Activated CD4-positive, alpha-beta T cell treated with anti-CD3 and anti-CD28 coated beads for 36 hours (primary cell): ENCODE measurements at places on chromosomes 1 and 21. TPM values are rescaled to one million over a fixed set of nuclear protein-coding genes. Genes with fewer than 3 reads are reported as not detected.

GRCh38 chr1:171081314-171081753 lies 9.4 kb upstream of the FMO3 start:
- no peak overlapping the region for H3K4me3 ChIP-seq
- no peak overlapping the region for H3K27ac ChIP-seq
- peaks cover 4% of the 10 kb centered on the region for H3K27me3 ChIP-seq
- DNase-seq: no peak

DNA sequence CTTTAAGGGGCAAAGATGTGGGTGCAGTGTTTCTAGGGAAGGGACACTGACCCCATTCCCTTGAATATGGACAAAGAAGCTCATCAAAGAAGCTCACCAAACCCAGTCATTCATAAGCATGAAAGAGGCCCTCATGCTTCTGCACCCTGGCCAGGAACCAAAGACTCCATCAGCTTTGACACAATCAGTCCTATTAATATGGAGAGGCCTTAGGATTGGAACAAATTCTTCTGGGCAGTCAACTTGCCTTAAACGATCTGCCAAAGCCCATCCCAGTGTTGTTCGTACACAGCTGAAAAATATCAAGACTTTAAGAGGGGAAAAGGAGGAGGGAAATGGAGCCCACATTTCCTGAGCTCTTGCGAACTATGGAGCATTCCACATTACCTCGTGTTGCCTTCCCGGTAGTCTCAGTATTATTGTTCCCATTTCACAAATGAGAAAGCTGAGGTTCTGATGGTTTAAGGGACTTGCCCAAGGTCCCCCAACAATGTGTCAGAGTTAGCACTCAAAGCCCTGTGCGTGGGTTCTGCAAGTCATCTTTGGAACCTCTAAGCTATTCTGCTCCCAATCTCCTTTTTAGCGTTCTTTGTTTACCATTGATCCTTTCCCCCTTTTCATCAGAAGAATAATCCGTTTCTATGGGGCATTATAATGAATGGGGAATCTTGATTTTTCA lies 161.9 kb downstream of the ZBTB18 start:
- H3K27ac ChIP-seq: no peak overlapping the region
- no peaks in the 10 kb centered on the region for H3K27me3 ChIP-seq
- peak; percentile 20 for DNase-seq
- no peaks in the 10 kb centered on the region for H3K4me1 ChIP-seq
- H3K36me3 ChIP-seq: no peaks in the 10 kb centered on the region

- H3K4me1 ChIP-seq: peaks cover 4% of the 10 kb centered on the region
- no peak overlapping the region for H3K4me3 ChIP-seq
- no peak for DNase-seq
- peaks cover 16% of the 10 kb centered on the region for H3K36me3 ChIP-seq
- H3K27ac ChIP-seq: no peak overlapping the region
- no peaks in the 10 kb centered on the region for H3K27me3 ChIP-seq
These were observed 368.1 kb downstream of the LTN1 start for GRCh38 chr21:28624626-28625025.

GRCh38 chr1:110829955-110830553 lies 42.9 kb upstream of the CD53 start:
- H3K27ac ChIP-seq: no peak overlapping the region
- no peak for DNase-seq
- H3K27me3 ChIP-seq: no peaks in the 10 kb centered on the region
- no peaks in the 10 kb centered on the region for H3K36me3 ChIP-seq
- no peak overlapping the region for H3K4me3 ChIP-seq

DNA sequence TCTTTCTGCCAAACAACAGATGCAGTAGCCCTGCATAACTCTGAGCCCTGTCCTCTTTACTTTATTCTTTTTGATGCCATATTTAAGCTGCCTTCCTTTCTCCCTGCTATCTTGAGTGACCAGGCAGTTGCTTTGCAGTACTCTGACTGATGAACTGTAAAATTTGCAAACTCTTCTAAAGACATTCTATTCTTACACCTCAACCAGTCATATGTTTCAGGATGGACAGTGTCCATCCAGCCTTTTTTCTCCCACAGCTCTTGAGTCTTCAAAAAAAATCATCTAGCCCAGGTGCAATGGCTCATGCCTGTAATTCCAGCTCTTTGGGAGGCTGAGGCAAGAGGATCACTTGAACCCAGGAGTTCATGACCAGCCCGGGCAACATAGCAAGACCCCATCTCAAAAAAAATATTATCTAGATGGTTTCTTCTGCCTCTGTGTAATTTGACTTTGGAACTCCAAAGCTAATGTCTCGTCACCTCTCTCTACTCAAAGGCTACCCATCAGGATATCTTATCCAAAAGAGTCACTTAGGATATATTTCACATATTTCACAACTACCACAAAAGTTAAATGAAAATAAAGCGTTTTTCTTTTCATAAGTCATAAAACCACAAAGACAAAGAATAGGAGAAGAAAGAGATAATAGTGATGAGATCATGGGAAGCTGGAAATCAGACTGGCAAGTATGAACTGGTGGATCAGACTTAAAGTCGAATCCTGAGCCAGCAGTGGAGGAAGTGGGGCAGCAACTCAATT lies 54.6 kb upstream of the IPO9 start:
- no peaks in the 10 kb centered on the region for H3K4me1 ChIP-seq
- no peak for DNase-seq
- H3K36me3 ChIP-seq: no peaks in the 10 kb centered on the region
- H3K27ac ChIP-seq: no peak overlapping the region

GRCh38 chr1:85850238-85850637 lies 142.0 kb upstream of the ZNHIT6 start:
- no peaks in the 10 kb centered on the region for H3K27me3 ChIP-seq
- no peak overlapping the region for H3K4me3 ChIP-seq
- no peaks in the 10 kb centered on the region for H3K36me3 ChIP-seq
- DNase-seq: no peak
- no peak overlapping the region for H3K27ac ChIP-seq

DNA sequence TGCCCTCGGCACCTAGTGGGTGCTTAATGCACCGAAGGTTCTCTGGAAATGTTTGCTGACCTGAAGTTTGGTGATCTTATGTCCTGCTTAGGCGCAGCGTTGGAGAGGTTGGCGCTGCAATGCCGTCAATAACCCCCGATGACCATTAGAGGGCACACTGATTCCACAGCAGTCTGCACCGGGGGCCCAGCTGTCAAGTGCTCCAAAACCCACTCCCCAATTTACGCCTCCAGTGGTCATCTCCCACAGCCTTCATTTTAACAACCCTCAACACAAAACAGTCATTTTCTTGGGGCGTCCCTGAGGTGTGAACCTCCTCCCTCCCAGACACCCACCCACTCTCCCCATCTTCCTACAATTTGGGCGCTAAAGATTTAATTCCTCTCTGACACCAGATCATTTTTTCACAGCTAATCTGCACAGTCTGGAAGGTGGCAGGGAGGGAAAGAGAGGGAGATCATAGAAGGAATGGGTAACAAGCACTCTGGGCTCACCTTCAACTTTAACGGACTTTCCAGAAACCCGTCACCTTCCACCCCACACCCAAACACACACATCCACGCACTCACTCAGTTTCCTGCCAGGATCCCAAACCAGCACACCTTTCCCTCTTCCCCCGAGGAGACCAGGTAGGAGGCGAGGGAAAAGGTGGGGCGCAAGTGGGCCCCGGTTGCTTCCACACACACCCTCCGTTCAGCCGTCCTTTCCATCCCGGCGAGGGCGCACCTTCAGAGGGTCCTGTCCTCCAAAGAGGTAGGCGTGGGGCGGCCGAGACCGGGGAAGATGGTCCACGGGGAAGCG lies 570 bp upstream of the NPR1 start:
- DNase-seq: peak; percentile 74
- H3K27me3 ChIP-seq: peaks cover 43% of the 10 kb centered on the region
- H3K4me1 ChIP-seq: peaks cover 21% of the 10 kb centered on the region

DNA sequence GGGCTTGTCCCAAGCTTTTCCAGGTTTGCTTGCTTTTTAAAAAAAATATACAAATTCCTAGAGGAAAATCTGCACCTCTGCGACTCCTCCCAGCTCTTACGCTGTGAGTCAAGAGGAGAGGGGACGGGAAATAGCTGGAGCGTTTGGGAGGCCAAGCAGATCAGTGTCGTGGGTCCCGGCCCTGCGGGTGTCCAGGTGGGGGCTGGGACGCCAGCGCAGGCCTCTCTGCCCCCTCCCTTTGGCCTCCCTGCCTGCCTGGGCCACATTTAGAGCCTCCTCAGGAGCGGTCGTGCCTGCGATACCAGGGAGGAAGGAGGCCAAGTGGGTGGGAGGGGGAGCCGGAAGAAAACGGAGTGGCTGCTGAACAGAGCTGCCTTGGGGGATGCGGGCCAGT lies 9.0 kb downstream of the WNT4 start:
- H3K36me3 ChIP-seq: no peaks in the 10 kb centered on the region
- no peak overlapping the region for H3K27ac ChIP-seq
- no peak for DNase-seq

DNA sequence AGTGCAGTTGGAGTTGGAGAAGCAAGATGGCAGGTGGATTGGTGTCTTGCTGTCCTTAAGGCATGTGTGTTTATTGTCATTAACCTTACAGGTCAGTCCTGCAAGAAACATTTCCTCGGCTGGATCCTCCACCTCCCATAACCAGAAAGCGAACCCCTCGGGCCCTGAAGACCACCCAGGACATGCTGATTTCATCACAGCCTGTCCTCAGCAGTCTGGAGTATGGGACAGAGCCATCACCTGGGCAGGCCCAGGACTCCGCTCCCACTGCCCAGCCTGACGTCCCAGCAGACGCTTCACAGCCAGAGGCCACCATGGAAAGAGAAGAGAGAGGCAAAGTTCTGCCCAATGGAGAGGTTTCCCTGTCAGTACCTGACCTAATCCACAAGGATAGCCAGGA lies 1.6 kb downstream of the C1orf226 start:
- DNase-seq: no peak
- H3K4me3 ChIP-seq: no peak overlapping the region
- no peaks in the 10 kb centered on the region for H3K36me3 ChIP-seq
- H3K27ac ChIP-seq: no peak overlapping the region
- no peaks in the 10 kb centered on the region for H3K27me3 ChIP-seq
- H3K4me1 ChIP-seq: no peaks in the 10 kb centered on the region

DNA sequence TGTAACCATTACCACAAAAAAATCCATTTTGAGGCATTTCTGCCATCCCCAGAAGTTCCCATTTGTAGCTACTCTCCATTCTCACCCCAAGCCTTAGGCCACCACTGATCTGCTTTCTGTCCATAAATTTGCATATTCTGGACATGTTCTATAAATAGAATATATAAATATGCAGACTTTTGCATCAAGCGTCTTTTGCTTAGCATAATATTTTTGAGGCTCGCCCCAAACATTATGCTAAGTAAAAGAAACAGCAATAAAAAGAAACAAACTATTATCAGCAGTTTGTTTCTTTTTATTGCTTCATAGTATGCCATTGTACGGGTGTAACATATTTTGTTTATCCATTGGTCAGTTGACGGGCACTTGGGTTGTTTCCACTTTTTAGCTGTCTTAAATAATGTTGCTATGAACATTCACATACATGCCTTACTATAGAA lies 7.9 kb downstream of the TFAP2E start:
- no peak overlapping the region for H3K27ac ChIP-seq
- peaks cover 3% of the 10 kb centered on the region for H3K27me3 ChIP-seq
- peaks cover 20% of the 10 kb centered on the region for H3K4me1 ChIP-seq
- no peaks in the 10 kb centered on the region for H3K36me3 ChIP-seq
- H3K4me3 ChIP-seq: no peak overlapping the region

GRCh38 chr1:4965346-4966075 lies 311.1 kb downstream of the AJAP1 start:
- H3K27ac ChIP-seq: no peak overlapping the region
- no peak for DNase-seq
- peaks cover 5% of the 10 kb centered on the region for H3K27me3 ChIP-seq
- no peaks in the 10 kb centered on the region for H3K36me3 ChIP-seq
- H3K4me1 ChIP-seq: no peaks in the 10 kb centered on the region
- H3K4me3 ChIP-seq: no peak overlapping the region

- H3K36me3 ChIP-seq: no peaks in the 10 kb centered on the region
- DNase-seq: no peak
These were observed 22.9 kb upstream of the IGSF3 start for GRCh38 chr1:116690396-116690848.

The PPP1R15B gene
- total RNA-seq: 57.6 TPM

The SMPDL3B gene
- total RNA-seq: 0.53 TPM

The CCDC30 gene
- total RNA-seq: 2.3 TPM

The GNG4 gene
- total RNA-seq: 0.98 TPM

The COL9A2 gene
- 2.5 TPM for total RNA-seq

The ASPM gene
- total RNA-seq: 49.5 TPM

The KRTAP11-1 gene
- not detected for total RNA-seq

The TBX15 gene
- total RNA-seq: not detected
